ENCODE measurements at places on chromosomes 3 and 15.

DNA sequence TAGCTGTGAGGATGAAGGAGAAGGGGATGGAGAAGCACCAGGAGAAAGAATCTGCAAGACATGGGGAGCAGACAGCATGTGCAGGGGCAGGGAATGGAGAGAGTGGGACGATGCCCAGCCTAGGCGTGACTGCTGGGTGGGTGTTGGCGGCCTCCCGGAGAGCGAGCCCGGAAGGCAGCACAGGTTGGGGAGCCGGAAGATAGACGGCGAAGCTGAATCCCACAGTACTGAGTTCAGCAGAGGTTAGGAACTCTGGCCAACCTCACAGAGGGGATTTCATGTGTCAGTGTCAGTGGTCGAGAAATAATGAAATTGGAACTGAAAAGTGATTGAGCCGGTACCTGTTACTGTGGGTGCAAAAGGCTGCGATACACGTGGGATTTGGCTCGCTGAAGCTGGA lies 55.2 kb downstream of the PXYLP1 start:
- DNase-seq: no peak

DNA sequence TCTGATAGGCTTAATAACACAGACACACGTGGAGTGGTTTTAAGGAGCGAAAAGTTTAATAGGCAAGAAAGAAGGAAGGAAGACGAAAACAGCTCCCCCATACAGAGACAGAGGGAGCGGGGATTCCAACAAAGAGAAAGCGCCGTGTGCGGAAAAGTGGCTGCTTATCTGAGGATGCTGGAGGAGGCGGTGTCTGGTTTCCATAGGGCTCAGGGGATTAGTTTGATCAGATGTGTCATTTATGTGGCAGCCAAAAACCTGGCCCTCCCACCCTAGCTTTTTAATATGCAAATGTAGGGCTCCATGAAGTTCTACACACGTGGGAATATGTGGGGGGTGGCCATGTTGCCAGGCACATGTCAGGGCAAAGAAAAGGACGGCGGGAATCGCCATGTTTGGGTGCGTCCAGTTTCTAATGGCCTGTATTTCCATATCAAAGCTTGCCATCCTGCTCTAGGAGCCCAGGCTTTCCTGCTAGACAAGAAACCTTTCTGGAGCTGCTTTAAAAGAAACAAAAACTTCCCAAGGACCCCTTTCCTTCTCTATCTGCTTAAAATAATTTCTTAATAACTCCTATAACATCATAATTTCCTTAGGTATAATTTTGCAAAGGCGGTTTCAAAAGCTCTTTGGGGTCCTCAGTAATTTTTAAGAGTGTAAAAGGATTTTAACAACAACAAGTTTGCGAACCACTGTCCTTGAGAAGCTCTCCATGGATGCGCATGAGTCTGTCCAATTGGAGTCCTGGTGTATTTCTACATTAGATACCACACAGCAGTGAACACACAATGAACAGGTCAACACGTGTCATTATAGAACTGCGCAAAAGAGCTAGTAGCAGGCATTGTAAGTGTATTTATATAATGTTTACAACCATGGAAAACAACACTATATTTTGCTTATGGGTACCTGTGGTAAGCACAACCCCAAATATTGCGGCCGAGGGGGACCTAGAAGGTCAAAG lies 622 bp upstream of the ZNF589 start:
- DNase-seq: no peak

- DNase-seq: peak; percentile 68
Measured at GRCh38 chr3:171566803-171567422, 106.7 kb upstream of the TNIK start.

- no peak for DNase-seq
Measured at GRCh38 chr3:16307832-16308531, 43.0 kb downstream of the OXNAD1 start.

GRCh38 chr3:58403513-58404109 lies 30.0 kb downstream of the PDHB start:
- no peak for DNase-seq

- peak; percentile 60 for DNase-seq
Measured at GRCh38 chr3:125437631-125438435, 62.7 kb upstream of the ZNF148 start.

DNA sequence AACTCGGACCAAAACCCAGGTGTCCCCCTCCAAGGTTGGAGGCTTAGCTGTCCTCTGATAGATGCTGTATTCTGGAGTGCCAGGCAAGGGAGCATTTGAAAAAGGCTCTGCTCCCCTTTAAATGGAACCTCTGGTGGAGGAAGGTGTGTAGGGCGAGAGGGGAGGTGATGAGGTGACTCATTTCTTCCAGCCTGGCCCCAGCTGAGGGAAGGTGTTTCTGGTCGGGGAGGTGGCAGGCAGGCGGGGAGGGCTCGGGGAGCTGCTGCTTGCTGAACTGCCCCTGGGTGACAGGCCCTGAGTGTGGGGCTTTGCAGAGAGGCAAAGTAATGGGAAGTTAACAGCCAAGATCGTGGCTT lies 18.8 kb downstream of the PSTPIP1 start:
- peak; percentile 82 for DNase-seq

GRCh38 chr3:123060054-123060453 lies 6.8 kb upstream of the PDIA5 start:
- no peak for DNase-seq

DNA sequence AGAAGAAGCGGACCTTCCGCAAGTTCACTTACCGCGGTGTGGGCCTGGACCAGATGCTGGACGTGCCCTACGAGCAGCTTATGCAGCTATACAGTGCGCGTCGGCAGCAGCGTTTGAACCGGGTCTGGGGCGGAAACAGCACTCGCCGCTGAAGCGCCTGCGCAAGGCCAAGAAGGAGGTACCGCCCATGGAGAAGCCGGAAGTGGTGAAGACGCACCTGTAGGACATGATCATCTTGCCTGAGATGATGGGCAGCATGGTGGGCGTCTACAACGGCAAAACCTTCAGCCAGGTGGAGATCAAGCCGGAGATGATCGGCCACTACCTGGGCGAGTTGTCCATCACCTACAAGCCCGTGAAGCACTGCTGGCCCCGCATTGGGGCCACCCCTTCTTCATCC lies 390.4 kb upstream of the MEIS2 start:
- DNase-seq: no peak

GRCh38 chr3:60703956-60704736 lies 547.1 kb downstream of the FHIT start:
- no peak for DNase-seq

GRCh38 chr15:101709466-101709865 lies 14.8 kb downstream of the TARS3 start:
- DNase-seq: no peak

DNA sequence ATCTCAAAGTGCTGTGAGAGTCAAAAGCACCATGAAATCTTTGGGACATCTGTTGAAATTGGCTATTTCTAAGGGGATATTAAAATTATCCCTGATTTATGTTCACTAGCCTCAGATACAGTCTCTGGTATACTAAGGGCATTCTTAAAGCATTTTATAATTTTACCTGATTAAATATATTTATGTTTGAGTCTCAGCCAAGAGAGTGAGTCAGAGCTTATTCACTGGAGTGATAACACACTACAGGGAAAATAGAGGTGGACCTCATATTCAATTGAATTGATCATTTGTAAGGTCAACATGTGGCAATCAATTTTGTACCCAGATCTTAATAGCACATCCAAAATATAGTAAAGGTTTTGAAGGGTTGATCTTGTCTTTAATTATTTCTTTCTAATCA lies 733.6 kb downstream of the EPHA3 start:
- no peak for DNase-seq

DNA sequence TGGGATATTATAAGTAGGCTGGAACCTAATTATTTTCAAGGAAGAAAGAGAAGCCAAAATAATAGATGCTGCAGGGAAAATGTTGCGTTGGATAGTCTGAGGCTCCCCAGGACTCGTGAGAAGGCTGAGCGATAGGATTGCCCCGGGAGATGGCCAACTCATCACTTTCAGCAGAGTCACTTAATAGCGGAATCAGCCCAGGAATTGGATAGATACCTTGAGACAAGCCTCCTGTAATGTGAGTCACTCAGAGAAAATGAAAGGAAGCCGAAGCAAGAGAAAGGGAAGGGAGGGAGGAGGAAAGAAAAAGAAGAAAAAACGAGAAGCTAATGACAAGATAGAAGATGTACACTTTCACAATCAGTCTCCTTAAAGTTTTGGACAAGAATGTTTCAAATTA lies 94.3 kb downstream of the SQOR start:
- DNase-seq: no peak

DNA sequence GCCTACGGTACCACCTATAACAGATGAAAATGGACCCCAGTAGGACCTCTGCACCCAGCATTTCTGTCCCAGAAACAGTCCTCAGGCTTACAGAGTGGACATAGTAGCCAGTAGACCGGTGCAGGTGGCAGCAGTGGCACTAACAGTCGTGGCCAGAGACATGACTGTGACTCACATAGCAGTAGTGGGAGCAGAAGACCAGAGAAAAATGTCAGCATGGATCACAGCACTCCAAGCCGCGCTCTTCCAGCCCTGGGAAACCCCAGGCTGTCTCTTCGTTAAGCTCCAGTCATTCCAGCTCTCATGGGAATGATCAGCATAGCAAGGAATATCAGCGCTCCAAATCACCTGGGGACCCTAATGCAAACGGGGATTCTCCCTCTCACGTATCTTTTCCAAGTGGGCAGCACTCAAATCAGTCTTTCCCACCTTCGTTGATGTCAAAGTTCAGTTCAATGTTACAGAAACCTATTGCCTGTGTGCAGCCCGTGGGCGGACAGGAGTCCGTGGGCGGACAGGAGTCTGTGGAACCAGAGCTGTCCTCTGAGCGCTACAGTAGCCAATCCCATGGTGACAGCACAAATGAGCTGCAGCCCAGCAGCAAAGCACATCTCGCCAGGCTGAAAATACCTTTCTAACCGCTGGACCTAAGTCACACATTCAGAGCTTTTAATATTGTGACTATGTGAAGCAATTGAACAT lies 10.5 kb downstream of the BFSP2 start:
- DNase-seq: no peak

DNA sequence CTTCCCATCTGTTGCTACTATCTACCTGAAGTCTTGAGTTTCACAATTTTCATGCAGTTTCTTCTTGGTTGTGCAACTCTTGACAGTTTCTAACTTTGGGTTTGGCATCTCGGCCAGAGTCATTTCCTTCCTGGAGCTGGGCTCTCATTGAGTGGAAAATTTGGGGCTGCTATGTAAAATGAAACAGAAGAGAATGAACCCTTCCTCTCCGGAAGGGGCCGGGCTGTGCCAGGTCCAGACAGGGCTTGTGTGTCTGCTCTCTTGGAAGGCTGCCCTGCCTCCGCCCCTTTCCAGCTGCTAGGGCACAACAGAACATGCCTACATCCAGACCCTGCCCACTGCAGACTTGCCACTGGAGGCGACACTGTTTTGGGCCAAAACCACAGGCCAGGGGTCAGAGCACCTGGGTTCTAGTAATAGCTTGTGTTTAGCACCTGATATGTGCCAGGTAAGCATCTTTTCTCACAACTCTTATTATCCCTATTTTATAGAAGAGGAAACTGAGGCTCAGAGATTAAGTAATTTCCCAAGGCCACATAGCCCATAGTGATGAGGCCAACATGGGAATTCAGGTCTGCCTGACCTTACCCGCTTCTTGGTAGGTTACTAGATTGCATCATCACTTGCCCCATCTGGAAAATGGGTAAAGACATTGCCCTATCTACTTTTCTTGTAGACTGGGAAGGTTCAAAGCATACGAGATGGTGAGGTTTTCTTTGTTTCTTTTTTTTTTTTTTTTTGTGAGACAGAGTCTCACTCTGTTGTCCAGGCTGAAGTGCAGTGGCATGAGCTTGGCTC lies 25.0 kb downstream of the IRAK2 start:
- peak; percentile 49 for DNase-seq
